ENCODE measurements at places on chromosomes 3 and 15. TPM values are rescaled to one million over a fixed set of nuclear protein-coding genes. Genes with fewer than 3 reads are reported as not detected.
A peak's percentile ranks its signal among the peaks of the same experiment; 100 is the strongest.

DNA sequence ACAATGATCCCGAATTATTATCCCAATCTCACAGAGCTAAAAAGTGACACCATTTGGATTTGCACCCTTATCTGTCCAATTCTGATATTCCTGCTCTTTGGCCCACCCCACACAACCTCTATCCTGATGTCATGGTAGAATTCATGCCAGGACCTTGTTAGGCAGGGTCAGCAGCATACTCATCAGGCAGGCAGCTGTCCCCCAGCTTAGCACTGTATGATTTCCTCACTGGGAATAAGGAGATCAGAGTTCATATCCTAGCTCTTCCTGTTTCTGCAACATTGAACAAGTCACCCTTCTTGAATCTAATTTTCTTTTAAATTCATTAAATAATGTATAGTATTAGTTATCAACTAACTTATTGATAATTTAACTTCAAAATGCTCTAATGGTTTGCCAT is 12.0 kb upstream of the C3orf80 start:
- DNase-seq = no peak

DNA sequence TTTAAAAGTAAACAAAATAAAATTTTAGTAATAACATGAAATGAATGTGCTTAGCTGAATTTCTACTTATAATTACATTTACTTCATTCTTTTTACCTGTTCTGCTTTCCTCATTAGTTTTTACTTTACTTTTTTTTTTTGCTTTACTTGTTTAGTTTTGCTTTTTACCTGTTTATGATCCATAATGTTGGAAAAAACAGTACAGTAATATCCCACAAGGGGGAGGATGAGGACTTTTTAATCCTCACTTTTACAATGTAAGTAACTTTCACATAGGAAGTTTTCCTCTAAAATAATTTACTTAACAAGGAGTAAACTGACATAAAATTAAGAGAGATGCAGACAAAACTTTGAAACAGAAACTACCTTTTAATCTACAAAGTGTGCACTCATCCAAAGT is 268.7 kb downstream of the TBC1D5 start:
- DNase-seq = no peak

DNA sequence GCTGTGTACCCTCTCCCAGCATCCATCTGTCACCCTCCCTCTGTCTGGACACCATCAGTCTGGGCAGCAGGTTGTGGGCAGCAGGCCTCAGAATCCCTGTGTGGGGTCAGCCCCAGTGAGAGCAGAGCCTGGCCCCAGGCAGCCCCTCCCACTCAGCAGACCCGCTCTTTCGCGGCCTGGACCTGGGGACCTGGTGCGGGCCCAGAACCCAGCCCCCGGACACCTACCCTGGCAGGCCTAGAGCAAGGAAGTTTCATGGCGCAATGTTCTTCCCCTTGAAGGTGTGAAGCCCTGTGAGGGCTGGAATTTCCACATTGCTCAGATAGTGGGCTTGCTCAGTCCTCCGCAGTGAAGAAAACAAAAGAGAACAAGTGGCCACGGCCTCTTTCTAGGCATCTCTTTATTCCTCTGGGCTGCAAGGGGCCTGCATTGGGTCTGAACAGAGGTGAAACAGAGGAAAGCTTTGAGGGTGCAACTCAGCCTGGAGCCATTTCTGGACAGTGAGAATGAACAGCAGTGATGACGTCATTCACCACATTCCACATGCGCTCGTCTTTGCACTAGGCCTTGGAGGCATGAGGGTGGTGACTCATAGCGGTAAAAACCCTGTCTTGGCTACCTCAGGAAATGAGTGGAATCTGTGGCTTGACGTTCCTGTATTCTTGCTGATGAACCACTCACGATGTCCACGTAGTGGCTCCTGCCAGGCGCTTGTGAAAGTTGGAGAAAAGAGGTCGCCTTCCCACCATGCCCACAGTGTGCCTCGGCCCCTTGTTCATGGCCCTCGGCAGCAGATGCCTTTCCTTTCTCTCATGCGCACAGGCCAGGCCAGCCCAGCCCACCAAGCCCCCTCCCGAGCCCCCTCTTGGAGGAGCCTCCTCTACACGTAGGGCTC is 66.1 kb downstream of the SLC30A4 start:
- DNase-seq = peak; percentile 45

GRCh38 chr3:175222356-175222755 is 363.2 kb downstream of the NAALADL2 start:
- DNase-seq = no peak

DNA sequence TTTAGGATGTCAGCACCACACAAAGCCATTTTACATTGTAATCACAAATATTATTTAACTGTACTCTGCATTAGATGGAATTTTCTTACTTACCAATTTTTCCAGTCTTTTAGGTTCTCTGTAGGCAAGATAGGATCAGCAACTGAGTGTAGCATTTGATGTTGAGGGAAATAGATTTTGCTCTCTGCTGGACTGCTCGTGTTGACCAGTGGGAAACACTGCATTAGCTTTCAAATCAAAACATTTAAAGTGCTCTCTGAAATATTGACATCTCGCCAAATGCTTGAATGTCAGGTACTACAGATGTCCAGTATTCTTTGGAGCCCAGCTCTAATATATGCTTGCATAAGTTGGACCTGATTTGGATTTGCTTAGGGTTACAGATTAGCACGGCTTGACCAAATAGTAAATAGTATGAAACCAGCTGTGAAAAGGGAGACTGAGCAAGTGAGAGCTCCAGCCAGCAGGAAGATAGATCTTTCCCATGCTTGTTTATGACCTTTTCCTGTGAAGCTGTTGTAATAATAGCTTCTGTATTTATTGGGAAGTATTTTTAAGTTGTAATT is 29.5 kb downstream of the P2RY14 start:
- DNase-seq = no peak

DNA sequence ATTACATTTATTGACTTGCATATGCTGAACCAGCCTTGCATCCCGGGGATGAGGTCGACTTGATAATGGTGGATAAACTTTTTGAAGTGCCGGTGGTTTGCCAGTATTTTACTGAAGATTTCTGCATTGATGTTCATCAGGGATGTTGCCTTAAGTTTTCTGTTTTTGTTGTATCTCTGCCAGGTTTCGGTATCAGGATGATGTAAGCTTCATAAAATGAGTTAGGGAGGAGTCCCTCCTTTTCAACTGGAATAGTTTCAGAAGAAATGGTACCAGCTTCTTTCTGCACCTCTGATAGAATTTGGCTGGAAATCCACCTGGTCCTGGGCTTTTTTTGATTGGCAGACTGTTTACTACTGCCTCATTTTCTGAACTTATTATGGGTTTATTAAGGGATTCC is 250.8 kb downstream of the TBC1D5 start:
- DNase-seq = no peak

GRCh38 chr3:155047672-155048071 is 32.4 kb upstream of the MME start:
- DNase-seq = no peak

The CACNA2D3 gene
- 2.6 TPM for total RNA-seq

The TF gene
- total RNA-seq = 17.0 TPM

The UPK1B gene
- 7.4 TPM for total RNA-seq

The ABHD10 gene
- 15.0 TPM for total RNA-seq

The SERINC4 gene
- total RNA-seq = not detected

The ADPRH gene
- total RNA-seq = 15.0 TPM

The PDZRN3 gene
- 47.4 TPM for total RNA-seq

The LRRC31 gene
- total RNA-seq = not detected

The SHC4 gene
- 0.48 TPM for total RNA-seq

All from omental fat pad (tissue), 4 donors.